ENCODE measurements at places on chromosomes 2 and 18. TPM values are rescaled to one million over a fixed set of nuclear protein-coding genes. Genes with fewer than 3 reads are reported as not detected.

ONECUT2 gene
- under 0.01 TPM for total RNA-seq

SERPINB7 gene
- total RNA-seq = not detected

CROCC2 gene
- total RNA-seq = not detected

MROH2A gene
- total RNA-seq = not detected

ITGB6 gene
- total RNA-seq = 2.6 TPM

INHBB gene
- under 0.01 TPM for total RNA-seq

SUCLG1 gene
- total RNA-seq = 39.4 TPM

GTF2A1L gene
- total RNA-seq = 0.13 TPM

RAB17 gene
- total RNA-seq = 0.63 TPM

TMEM163 gene
- total RNA-seq = 1.0 TPM

ASB18 gene
- total RNA-seq = not detected

RELCH gene
- 14.7 TPM for total RNA-seq

TNS1 gene
- 61.0 TPM for total RNA-seq

ZNF396 gene
- 0.33 TPM for total RNA-seq

RSAD2 gene
- not detected for total RNA-seq

GCFC2 gene
- total RNA-seq = 16.1 TPM

MALL gene
- total RNA-seq = 58.3 TPM

TNFAIP6 gene
- 1.1 TPM for total RNA-seq

FN1 gene
- 15,712 TPM for total RNA-seq

CYP27A1 gene
- total RNA-seq = 26.1 TPM

COA5 gene
- 8.5 TPM for total RNA-seq

NCKAP5 gene
- 0.98 TPM for total RNA-seq

CCDC68 gene
- 1.0 TPM for total RNA-seq

CCDC178 gene
- total RNA-seq = not detected

HOXD13 gene
- total RNA-seq = not detected

CNGA3 gene
- total RNA-seq = not detected

UGT1A6 gene
- total RNA-seq = 0.65 TPM

CCL20 gene
- total RNA-seq = not detected

All from mesangial cell (primary cell).